ENCODE measurements at places on chromosomes 12 and 14.
A peak's percentile ranks its signal among the peaks of the same experiment; 100 is the strongest.

DNA sequence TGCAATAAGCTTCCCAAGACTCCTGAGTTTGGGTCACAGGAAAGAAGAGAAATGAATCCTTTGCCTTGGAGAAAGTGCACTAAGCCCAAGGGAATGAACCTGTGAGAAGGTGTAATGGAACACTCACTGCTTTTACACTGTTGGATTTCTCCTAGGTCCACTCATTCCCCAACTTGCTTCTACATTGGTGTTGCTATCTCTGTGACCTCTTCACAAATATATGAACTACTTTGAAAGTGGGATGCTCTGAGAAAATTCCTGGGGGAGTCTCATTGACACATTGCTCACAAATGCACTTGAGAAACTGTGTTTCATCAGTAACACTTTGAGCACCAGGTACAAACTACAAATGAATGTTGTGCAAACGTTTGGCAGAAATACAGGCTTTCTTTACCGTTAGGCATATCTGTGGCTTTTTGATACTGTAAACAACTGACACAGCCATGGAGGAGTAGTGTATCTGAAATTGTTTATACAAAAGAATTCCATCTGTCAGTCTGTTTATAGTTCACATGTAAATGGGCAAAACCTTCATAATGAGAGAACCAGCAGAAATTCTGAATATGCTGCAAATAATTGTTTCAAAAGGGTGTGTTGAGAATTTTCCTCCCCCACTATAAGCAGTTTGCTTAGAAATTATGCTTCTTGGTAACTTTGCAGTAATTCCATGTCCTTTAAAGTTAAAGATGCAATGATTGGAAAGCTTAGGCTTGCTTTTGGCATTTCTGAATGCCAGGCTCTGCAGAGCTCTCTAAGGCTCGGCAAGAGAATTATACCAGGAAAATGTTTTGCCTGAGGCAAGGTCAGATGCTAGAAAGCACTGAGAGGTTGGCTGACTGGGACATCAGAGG, 348.5 kb upstream of the DDHD1 start:
- no peak for DNase-seq

- DNase-seq: no peak
These were observed 39.1 kb upstream of the PNMA1 start for GRCh38 chr14:73753124-73753886.

- no peak for DNase-seq
These were observed 274.1 kb upstream of the DAAM1 start for GRCh38 chr14:58914279-58914855.

- DNase-seq: peak; percentile 39
These were observed 120.8 kb downstream of the PPHLN1 start for GRCh38 chr12:42446761-42447160.

- DNase-seq: no peak
These were observed 42.1 kb downstream of the SLCO1B3 start for GRCh38 chr12:20852649-20853048.

GRCh38 chr12:130828895-130829294, 10.2 kb downstream of the STX2 start:
- DNase-seq: no peak
